Natural killer cell (primary cell): ENCODE measurements at places on chromosomes 12 and 14.
A peak's percentile ranks its signal among the peaks of the same experiment; 100 is the strongest.

GRCh38 chr12:16027002-16027401 lies 115.9 kb downstream of the DERA start:
- no peak for DNase-seq

DNA sequence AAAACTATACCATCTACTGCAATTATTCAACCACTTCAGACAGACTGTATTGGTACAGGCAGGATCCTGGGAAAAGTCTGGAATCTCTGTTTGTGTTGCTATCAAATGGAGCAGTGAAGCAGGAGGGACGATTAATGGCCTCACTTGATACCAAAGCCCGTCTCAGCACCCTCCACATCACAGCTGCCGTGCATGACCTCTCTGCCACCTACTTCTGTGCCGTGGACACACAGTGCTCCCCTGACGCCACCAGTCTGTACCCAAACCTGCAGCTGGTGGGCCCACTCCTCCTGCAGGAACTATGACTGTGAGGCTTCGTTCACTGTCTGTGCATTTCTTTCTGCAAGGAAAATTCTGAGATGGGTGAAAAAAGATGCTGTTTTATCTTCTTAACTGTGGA lies 284.7 kb downstream of the DAD1 start:
- DNase-seq: no peak

DNA sequence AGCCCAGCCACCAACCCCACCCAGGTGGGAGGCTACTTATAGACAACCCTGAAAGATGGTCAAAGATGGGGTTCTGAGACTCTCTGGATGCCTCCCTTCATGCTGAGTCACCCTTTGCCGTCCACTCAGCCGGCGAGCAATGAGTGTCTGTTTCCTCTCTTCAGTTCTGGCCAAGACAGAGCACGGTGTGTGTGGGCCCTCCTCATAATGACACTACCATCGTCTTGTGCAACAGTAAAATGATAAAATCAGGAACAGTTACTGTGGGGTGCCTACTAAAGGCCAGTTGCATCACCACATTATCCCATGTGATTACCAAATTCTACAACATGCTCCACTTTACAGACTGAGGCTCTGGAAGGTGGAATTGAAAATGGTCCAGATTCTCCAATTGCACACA lies 7.0 kb upstream of the BDKRB1 start:
- DNase-seq: no peak

- DNase-seq: no peak
Measured at GRCh38 chr12:10247436-10248058, 34.9 kb downstream of the GABARAPL1 start.

DNA sequence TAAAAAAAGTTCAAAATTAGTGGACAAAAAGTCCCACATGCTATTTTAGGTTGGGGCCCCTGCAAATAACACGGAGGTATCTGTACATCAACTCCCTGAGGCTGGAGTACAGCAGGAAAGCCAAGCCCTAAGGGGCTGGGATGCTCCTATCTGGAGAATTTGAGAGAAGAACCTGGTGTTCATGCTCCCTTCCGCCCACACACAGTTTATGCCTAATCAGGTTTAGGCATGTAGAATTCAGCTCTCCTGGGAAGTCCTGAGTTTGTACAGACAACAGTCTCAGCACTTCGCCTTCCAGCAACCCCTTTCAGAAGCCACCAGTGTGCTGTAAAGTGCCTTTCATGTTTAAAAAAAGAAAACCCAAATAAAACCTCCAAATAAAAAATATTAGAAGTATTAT lies 237.3 kb upstream of the GRIP1 start:
- no peak for DNase-seq

DNA sequence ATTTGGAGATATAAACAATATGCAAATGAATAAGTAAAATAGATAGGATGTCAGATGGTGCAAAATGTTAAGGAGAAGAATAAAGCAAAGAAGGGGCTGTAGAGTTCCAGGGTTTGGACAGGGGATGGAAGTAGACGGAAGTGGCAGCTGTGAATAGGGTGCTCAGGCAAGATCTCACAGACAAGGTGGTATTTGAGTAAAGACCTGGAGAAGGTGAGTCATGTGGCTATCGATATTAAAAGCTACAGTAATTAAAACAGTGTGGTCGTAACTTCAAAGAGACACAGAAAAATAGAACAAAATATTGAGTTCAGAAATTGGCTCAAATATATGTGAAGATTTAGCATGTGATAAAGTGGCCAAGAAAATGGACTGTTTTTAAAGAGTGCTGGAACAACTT lies 61.3 kb upstream of the SLC38A2 start:
- DNase-seq: no peak

- no peak for DNase-seq
Measured at GRCh38 chr12:44509471-44509870, 366.6 kb downstream of the NELL2 start.

DNA sequence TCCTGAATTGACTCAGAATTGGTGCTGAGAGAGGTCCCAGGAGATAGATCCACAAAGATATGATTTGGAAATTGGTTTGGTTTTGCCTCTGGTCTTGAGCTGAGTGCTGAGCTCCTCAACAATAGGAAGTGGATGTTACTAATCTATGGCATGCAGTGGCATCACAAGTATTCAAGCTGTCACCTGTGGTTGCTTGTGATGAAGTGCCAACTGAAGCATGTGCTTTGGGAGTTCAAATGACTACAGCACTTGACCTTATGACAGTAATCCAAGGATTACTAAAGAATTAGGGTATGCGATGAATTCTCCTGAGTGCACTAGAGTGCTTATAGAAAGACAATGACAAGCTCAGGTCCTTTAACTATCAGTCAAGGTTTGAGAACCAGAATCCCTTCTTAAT lies 406.2 kb downstream of the NOVA1 start:
- DNase-seq: no peak

DNA sequence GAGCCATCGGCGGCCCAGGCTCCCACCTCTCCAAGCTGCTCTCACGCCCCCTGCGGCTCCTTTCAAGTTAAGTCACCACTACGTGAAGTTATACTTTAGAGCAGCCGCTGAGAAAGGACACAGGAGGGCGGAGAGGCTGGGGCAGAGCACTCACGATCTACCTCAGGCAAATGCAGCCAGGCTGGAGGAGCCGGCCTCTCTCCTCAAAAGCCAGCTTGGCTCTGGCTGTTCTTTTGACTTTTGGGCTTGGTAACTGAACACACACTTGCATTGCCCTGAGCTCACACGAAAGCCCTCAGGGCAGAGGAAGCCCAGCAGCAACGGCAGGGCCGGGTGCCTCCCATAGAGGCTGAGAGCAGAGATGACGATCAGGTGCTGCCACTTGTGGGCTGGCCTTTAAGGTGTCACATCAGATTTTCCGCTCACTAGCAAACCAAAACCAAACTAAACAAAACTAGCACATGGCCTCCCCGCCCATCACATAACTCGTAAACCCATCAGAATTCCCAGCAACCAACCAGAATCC lies 75.2 kb downstream of the PITPNM2 start:
- peak; percentile 84 for DNase-seq

DNA sequence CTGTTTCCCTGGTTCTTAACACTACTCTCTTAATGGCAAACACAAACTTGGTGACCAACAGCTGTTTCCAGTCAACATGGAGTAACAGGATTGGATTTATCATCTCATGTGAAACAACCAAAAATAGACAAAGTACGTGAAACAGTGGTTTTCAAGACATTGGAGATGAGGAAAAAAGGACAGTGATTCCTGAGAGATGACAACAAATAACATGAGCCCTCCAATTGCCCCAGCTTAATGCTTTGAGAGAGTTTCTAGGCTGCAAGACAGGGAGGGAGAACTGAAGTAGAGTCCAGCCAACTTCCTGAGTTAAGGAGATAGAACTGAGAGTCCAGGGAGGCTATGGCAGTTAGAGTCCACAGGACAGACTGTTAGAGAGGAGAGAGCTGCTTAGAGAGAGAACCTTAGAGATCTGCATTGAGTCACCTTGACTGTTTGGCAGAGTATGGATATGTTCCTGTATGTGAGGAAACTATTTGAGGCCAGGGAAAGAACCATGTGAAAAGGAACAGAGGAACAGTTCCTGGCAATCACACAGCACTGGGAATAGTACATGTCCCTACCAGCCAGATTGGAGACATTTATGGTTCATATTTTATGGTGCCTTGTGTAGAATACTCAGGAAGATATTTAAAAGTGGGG lies 106.4 kb downstream of the PCNX1 start:
- no peak for DNase-seq

DNA sequence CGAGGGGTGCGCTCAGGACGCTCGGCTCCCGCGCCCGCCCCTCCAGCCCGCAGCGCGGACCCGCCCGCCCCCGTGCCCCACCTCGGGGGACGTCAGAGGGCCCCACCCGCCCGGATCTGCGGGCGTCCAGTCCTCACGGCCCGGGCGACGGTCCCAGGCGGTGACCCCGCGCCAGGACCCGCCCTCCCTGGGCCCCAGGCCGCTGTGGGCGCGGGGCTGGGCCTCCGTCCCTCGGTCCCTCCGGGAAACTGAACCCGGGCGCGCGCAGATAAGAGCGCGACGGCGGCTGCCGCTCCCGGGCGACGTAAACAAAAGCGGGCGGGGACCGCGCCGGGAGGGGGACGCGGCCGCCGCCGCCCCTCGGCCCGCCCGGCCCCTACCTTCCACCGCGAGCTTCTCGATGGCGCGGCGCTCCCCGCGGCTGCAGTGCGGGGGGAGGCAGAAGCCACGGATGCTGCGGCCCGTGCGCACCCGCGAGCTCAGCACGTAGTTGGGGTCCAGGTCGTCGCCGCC lies 1.1 kb downstream of the CKB start:
- peak; percentile 47 for DNase-seq

DNA sequence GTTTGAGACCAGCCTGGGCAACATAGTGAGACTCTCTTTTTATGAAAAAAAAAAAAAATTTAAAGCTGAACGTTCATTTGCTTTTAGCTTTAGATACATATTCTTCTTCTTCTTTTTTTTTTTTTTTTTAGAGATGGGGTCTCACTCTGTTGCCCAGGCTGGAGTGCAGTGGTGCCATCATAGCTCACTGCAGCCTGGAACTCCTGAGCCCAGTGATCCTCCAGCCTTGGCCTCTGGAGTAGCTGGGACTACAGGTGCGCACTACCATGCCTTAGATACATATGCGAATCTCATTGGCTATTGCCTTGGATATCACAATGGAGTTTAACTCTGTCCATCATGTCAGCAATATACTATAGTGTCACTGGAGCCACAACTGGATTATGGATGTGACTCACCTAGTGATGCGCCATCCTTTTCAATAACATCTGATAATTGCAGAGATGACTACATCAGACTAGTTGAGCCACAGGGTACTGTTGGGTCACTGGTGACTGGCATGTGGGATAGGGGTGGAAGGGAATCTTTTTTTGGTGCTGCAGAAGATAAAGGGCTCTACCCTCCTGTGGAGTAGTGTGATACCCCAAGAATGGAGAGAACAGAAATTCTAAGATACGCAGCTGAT lies 2.7 kb upstream of the ADIPOR2 start:
- DNase-seq: no peak

DNA sequence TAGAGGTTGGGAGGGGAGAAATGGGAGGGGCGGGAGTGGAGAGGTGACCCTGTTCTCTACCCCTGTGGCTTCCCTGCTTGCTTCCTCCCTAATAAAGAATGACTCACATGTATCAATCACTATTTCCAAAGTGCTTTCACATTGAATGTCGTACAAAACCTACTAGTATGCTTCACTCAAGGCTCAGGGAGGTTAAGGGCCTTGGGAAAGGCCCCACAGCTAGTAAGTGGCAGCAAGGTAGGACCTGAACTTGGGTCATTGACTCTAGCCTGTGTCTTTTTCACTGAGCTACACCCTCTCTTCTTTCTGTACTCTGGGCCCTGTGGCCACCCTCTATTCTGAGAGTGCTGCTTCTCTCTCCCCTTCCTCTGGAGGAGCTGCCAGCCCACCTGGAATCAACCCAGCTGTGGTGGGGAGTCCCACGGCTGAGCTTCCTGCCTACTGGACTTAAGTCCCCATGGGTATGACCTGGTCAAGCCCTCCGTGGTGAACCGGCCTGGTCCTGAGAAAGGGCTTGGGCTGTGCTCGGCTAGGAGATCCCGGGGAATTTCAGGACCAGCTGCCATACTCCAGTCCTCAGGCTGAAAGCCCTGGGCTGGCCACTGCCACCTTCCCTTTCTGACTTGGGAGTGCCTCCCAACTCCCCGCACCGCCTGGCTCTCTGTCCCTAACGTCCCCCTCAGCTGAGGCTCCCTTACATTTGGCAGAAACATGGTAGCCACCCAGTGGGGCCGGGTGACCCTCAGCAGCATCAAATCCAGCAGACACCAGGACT lies 13.0 kb downstream of the SLC48A1 start:
- no peak for DNase-seq

DNA sequence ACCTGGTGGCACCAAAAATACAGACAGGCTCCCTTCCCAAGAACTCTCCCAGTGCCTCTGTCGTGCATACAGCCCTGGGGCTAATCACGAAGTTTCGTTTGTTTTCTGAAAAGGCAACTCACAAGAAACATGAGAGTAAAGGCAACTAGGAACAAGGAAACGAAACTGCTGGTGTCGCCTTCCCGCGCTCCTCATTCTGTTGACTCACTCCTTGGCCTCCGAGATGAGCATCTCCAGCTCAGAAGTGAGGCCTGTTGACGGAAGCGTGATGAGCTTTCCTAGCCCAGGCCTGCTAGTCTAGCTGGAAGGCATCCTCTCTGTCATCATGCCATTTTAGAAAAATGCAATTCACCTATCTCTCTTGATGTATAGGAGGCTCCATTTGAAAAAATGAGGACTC lies 50.5 kb downstream of the TTC9 start:
- DNase-seq: no peak

DNA sequence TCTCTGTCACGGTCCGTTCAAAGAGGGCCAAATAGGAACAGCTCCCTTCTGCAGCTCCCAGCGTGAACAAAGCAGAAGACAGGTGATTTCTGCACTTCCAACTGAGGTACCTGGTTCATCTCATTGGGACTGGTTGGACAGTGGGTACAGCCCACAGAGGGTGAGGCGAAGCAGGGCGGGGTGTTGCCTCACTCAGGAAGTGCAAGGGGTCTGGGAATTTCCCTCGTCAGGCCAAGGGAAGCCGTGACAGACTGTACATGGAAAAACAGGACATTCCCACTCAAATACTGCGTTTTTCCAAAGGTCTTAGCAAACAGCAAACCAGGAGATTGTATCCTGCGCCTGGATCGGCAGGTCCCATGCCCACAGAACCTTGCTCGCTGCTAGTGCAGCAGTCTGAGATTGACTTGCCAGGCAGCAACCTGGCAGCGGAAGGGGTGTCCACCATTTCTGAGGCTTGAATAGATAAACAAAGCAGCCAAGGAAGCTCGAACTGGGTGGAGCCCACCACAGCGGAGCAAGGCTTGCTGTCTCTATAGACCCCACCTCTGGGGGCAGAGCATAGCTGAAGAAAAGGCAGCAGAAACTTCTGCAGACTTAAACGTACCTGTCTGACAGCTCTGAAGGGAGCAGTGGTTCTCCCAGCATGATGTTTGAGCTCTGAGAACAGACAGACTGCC lies 22.7 kb downstream of the SLC38A1 start:
- DNase-seq: peak; percentile 64

DNA sequence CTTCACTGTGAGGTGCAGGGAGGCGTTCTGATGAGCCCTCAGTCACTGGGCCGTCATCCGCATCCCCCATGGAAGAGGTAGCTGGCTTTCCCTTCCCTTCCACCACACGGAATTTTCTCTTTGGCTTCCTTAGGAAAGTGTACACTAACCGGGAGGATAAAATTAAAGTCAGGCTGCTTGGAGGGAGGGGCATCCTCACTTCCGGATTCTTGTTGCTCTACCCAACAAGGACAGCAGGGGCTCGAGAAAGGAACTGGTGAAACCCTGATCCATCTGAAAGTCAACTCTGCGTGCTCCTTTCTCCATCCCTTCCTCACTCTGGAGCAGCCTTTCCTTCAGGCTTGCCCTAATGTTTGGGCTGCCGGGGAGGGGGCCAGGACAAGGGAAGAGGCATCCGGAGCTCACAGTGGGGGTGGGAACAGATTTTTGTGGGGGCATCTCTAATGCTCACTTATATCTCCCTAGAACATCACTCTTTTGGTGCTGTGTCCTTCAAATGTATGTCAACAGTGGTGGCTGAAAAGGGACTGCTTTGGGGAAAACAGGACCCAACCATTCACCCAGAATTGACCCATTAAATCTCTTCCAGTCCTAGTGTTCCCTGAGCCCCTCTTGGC lies 101.4 kb upstream of the FKBP4 start:
- no peak for DNase-seq
